SK-N-DZ (cell line): ENCODE measurements at places on chromosomes 11 and 22.

DNA sequence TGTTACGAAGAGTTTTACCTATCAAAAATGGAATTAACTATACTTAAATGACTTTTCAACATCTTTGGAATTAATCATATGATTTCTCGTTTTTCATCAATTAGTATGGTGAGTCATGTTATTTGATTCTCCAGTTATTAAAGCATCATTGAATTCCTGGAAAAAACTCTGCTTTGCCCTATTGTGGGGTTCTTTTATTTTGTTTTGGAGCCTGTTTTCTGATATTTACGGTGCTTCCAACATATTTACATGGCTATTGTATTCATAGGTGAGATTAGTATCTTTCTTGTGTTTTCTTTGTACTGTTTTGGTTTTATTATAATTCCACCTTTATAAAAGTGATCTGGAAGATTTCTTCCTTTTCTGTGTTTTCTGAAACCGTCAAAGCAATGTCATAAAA is 902.7 kb downstream of the TBC1D22A start:
- DNase-seq: no peak

DNA sequence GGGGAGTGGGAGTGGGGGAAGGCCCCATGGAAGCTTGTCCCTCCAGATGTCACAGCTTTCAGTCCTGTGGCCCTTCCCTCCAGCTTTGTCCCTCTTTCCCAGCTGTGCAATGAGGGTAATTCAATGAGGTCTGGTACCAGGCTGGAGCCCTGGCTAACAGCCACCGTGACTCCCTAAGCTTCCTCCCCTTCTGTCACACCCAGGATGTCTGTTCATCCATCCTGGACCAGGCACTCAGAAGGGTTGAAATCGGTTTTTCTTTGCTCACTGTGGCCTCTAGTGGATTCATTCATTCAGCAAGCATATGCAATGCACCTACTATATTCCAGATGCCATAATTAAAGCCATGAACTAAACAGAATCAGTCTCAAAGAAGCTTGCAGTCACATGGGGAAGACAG is 38.7 kb downstream of the SYT13 start:
- DNase-seq: no peak

DNA sequence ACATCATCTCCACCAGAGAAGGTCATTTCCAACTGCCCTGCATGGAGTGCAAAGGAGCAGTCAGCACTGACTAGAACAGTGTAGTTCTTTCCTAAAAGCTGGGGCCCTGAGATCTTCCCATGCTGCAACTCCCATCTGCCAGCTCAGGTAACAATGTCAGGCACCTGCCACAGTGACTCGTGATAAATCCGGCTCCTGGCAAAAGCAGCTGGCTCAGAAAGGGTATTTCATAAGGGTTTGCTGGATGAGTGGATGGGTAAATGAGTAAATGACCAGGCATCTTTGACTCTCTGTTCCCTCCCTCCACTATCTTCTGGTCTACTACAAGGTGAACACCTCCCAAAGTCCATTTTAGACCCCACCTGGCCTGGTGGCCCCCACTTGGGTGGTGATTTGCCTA is 403.6 kb downstream of the NXPE2 start:
- no peak for DNase-seq

DNA sequence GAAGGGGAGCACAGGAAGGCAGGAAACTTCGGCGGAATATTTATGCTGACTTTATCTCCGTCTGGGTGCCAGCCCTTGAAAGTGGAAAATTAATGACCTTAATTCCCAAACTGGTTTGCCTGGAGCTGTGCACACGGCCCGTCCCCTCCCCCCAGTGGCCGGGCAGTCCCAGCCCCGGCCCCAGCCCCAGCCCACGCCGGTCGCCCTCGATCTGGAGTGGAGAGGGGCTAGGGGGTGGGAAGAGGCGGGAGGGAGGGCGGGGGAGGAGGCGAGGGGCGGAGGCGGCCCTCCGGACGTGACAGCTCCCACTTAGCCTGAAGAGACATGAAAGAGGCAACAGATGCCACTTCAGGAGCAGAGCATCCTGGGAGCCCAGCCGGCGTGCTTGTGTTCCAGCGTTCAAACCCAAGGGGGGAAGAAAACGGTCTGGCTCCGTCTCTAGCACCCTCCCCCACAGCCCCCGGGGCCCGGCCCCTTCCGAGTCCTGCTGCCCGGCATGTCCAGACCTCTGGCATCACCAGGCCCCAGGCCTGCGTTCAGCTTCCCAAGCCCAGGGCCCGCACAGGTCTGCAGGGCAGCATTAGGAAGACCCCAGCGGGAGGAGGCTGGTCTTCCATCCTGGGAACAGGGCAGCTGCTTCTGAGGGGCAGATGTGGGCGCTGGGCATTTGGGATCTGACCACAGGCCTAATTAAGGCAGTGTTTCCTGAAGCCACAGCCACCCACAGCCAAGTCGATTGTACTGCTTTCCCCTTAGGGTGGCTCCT is 20.0 kb upstream of the LMO1 start:
- DNase-seq: peak; percentile 75

- no peak for DNase-seq
These were observed 155.1 kb upstream of the SOX6 start for GRCh38 chr11:16511116-16512114.

DNA sequence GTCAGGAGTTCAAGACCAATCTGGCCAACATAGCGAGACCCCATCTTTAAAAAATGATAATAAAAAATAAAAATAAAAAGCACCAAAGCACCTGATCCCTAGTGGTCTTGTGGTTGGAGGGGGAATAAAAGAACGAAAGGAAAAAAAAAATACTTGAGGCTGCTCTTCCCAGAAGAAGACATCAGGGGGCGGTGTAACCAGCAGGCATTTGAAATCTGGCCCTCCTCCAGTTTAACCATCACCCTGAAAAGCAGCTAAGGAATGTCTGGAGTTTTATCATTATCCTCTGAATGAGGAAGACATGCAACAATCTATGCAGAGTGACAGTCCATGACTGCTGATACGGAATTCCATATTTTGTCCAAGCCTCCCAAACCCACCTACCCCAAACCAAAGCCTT is 5.6 kb upstream of the KCTD17 start:
- no peak for DNase-seq

DNA sequence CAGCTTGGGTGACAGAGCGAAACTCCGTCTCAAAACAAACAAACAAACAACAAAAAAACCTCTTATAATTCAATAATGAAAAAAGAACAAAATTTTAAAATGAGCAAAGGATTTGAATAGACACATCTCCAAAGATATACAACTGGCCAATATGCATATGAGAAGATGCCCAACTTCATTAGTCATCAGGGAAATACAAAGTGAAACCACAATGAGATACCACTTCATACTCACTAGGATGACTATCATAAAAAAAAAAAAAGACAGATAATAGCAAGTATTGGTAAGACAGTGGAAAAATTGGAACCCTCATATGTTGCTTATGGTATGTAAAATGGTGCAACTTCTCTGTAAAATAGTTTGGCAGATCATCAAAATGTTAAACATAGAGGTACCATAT is 28.7 kb upstream of the BARX2 start:
- no peak for DNase-seq
